NCI-H1092 treated with DMSO at 0.1 percent for 48 hours (cell line): ENCODE measurements at places on chromosomes 1 and 21.

- no peak for DNase-seq
These were observed 32.4 kb downstream of the KCTD3 start for GRCh38 chr1:215599418-215600074.

GRCh38 chr1:145949219-145949618 is 8.6 kb downstream of the LIX1L start:
- DNase-seq: no peak

GRCh38 chr1:56910441-56910985 is 55.3 kb downstream of the C8B start:
- no peak for DNase-seq

DNA sequence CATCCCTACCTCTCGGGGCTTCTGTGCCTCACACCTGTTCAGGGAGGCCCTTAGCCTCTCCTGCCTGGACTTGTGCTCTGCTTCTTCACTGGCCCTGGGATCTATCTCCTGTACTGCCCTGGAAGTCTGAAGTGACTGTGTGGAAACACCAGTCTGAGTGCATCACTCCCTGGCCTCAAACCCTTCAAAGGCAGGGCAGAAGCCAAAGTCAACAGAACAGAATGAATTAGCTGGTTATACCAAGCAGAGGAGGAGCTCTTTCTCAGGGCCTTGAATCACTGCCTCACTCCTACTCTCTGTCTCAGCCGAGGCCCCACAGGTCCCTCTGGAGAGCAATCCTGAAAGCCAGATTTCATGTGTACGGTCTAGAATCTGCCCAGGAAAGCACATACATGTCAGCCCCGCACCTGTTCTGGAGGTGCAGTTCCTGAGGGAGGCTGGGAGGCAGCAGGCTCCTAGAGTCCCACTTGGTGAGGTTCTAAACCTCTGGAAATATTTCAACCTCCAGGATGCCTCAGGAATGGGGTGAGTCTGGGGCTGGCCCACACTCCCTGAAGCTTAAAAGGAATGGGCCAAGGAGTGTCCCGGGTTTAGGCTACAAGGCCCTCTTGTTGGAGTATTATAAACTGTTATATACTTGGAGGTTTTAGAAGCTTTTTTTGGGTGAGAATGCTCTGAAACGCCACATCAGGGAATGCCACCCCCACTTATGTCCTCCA is 98.3 kb downstream of the ABCA4 start:
- peak; percentile 33 for DNase-seq

- DNase-seq: no peak
These were observed 318.4 kb downstream of the RPS6KC1 start for GRCh38 chr1:213369465-213369864.

GRCh38 chr1:11885916-11886315 is 27.2 kb upstream of the NPPB start:
- DNase-seq: no peak

GRCh38 chr1:233172201-233172600 is 123.3 kb downstream of the PCNX2 start:
- no peak for DNase-seq
